Lower leg skin (tissue), 4 donors: ENCODE measurements at places on chromosomes 1 and 21. TPM values are rescaled to one million over a fixed set of nuclear protein-coding genes. Genes with fewer than 3 reads are reported as not detected.

DNA sequence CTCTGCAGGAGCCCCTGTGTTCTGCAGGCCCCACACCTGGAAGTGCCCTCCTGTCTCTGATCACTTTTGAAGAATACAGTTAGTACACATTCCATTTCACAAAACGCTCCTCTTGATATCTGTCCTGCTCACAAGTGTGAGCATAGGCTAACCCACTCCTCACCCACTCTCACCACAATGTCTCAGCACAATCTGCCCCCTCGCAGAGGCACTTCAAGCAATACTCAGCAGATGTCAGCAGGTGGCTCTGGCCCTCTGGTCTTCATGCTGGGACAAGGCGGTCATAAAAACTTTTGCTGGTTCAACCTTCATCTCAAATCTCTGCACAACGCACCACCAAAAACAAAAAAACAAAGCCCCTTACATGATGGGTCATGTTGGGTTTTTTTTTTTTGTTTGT, 671.2 kb downstream of the MATN1 start:
- no peak for DNase-seq

DNA sequence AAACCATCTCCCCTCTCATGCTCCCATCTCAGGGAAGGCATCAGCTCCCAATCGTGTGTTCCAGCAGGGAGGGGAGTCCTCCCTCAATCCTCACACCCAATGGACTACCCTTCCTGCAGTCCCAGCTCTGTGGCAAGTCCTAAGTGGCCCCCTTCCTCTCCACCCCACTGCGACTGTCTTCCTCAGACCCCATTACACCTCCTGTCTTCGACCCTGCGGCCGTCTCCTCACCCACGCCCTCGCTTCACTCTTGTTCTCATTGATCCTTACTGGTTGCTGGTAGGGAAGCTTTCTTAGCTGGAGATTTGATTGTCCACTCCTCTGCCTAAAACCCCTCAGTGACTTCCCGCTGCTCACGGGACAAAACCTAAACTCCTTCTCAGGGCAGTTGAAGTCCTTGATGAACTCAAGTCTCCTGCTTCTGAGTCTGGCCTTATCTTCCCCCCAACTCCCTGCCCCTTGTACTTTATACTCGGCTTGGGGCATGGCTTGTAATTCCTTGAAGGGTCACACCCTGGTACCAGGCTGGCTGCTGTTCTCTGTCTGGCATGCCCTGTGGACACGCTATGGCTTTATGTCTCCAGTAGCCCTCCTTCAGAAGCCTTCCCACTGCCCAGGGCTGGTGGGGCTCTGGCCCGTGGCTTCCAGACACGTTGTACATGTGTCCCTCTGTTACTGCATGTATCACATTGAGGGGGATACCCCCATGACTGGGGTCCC, 2.3 kb upstream of the EPS8L3 start:
- DNase-seq: no peak

DNA sequence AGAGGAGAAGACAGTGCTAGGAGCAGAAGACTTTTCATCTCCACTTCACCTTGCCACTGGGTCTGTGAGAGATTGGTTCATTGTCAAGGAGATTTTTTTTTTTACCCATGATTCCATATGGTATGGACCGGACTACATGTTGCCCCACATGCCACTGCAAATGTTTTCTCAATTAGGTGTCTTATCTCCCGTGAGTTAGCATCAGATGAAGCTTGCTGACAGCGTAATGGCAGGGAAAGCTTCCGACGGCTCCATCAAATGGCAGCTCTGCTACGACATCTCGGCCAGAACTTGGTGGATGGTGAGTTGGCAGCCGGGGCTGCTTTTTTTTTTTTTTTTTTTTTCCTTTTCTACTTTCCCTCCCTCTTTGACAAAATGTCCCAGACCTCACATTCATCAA, 217.2 kb upstream of the NFIA start:
- no peak for DNase-seq

DNA sequence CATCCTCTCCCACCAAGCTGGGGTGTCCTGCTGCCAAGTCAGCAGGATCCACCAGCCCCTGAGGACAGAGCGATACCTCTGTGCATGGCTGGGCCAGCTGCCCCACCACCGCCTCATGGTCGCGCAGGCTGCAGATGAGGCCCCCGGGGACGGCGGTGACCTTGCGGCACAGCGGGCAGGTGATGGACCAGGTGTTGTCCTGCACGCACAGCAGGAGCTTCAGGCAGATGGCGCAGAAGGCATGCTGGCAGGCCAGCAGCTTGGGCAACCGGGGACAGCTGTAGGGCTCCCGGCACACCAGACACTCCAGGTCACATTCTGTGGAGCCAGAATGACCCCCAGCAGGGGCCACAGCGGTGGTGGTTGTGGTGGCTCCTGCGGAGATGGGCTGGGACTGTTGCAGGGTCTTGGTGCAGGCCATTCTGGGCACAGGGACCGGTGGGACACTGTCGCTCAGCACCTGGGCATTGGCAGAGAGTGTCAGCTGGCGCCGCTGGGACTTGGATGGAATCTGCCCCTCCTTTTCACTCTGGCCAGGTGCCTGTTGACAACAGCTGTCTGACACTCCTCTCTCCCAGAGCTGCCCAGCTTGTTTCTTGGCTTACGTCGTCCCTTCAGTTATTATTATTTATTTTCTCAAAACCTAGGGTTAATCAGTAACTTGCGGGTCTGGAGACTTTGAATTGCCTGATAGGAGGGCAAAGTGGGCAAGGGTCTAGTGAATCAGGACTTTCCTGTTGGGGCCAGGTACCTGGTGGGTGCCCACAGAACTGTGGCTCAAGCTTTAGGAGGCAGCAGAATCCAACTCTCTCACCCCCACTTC, at the start of gene RNF186:
RNF186 (minus strand) TSS at position 603 of the 823 bp plus-strand sequence; CDS start at position 421, 182 bp downstream.
- DNase-seq: no peak

- no peak for DNase-seq
Measured at GRCh38 chr1:93620172-93620840, 61.3 kb downstream of the BCAR3 start.

GRCh38 chr1:107362468-107363140, 221.8 kb downstream of the NTNG1 start:
- DNase-seq: no peak

- DNase-seq: no peak
Measured at GRCh38 chr1:111988743-111989453, 570 bp downstream of the KCND3 start.

DNA sequence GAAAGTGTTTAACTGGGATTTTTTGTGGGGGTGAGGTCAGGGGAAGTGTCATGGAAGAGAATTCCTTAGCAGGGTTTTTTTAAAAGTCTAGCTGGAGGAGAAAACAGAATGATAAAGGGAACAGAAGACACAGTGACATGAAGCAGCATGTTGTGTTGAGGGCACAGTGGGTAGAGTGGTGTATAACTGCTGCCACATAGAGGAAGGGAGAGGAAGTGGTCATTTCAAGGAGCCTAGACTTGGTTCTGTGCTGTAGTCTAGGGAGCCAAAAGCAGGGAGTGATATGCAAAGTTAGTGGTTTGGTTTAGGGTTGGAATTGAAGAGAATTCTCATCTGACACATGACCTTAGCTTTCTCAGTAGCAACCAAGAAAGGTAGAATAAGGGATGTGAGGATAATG, 10.2 kb downstream of the EEIG2 start:
- DNase-seq: no peak

DNA sequence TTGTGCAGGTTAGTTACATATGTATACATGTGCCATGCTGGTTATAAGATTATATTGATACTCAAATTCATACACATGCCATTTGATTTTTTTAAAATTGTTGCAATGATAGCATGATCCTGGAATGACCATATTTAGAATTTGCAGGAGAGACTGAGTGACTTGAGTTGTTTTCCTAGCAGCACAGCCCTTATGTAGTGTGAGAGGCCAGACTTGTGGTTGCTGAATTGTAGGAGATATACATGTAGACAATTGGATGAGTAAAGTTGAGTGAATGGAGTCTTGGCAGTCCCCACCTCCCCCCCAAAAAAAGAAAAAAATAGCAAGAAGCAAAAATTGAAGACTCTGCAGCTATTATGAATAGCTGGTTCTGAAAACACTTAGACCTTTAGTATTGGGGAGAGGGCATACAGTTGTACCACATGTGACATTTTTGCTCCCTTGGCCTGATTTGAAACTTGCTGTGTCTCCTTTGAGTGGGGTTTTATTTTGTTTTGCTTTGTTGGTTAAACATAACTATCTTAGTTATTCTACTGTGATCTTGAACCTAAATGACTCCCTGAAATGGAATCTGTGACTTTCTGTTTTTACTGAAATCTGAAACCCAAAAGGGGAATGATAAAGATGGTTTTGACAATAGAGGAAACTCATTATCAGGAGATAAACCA, 280.3 kb downstream of the HMCN1 start:
- DNase-seq: no peak

GRCh38 chr1:45490121-45490625, 790 bp downstream of the TESK2 start:
- DNase-seq: no peak

DNA sequence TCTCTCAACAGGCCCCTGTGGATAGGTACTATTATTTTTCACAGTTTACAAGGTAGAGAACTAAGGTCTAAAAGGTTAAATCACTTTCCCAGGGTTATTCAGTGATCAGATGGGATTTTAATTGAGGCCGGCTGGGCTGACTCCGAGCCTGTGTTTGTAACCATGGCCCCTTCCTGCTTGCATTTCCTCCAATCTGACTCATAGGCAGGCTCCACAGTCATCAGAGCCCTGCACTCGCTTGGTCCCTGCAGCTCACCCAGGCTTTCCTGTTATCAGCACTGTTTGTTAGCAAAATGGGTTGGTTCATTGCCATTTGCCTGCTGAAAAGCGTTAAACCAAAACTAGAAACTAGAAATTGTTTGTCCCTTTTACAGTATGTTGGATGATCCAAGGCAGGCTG, 41.4 kb upstream of the LMX1A start:
- DNase-seq: no peak

- no peak for DNase-seq
Measured at GRCh38 chr1:40630488-40631223, 34.8 kb downstream of the RIMS3 start.

DNA sequence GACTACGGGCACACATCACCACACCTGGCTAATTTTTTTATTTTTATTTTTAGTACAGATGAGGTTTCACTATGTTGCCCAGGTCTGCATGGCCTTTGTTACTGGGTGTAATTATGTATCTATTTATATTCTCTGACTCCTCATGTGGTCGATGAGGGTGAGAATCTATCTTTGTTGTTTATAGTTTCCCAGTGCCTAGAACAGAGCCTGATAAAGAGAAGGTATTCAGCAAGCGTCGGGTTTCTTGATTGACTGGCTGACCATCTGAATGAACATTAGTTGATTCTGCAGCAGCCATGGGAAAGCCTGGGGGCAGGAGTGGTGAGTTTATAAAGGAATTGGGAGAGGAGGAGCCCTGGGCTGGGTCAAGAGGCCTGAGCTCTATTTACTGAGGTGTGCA, 28.5 kb downstream of the SERINC2 start:
- DNase-seq: no peak

ZNF496 gene
- total RNA-seq: 16.3 TPM

RAB7B gene
- 6.0 TPM for total RNA-seq

OR6N1 gene
- total RNA-seq: not detected

ACTL8 gene
- not detected for total RNA-seq

GPA33 gene
- 0.10 TPM for total RNA-seq

SLAMF6 gene
- 0.49 TPM for total RNA-seq

UBXN10 gene
- total RNA-seq: 0.12 TPM

RYR2 gene
- total RNA-seq: 0.97 TPM

NBPF10 gene
- 1.8 TPM for total RNA-seq
